ENCODE measurements at places on chromosomes 16 and 17.

- no peak for DNase-seq
Measured at GRCh38 chr16:87851141-87851587, 18.1 kb downstream of the SLC7A5 start.

GRCh38 chr17:79713391-79713790, 17.4 kb upstream of the ENPP7 start:
- DNase-seq: no peak

DNA sequence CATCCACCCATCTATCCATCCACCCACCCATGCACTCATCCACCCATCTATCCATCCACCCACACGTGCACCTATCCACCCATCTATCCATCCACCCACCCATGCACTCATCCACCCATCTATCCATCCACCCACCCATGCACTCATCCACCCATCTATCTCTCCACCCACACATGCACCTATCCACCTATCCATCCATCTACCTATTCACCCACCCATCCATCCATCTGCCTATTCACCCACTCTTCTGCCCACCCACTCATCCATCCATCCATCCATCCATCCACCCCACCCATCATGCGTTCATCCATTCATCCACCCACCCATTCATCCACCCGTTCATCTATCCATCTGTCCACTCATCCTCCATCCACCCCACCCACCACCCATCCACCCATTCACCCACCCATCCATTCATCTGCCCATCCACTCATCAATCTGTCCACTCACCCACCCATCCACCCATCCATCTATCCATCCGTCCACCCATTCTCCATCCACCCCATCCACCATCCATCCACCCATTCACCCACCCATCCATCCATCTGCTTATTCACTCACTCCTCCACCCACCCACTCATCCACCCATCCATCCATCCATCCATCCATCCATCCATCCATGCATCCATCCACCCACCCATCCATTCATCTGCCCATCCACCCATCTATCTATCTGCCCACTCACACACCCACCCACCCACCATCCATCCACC, 35.1 kb upstream of the CBFA2T3 start:
- DNase-seq: no peak

DNA sequence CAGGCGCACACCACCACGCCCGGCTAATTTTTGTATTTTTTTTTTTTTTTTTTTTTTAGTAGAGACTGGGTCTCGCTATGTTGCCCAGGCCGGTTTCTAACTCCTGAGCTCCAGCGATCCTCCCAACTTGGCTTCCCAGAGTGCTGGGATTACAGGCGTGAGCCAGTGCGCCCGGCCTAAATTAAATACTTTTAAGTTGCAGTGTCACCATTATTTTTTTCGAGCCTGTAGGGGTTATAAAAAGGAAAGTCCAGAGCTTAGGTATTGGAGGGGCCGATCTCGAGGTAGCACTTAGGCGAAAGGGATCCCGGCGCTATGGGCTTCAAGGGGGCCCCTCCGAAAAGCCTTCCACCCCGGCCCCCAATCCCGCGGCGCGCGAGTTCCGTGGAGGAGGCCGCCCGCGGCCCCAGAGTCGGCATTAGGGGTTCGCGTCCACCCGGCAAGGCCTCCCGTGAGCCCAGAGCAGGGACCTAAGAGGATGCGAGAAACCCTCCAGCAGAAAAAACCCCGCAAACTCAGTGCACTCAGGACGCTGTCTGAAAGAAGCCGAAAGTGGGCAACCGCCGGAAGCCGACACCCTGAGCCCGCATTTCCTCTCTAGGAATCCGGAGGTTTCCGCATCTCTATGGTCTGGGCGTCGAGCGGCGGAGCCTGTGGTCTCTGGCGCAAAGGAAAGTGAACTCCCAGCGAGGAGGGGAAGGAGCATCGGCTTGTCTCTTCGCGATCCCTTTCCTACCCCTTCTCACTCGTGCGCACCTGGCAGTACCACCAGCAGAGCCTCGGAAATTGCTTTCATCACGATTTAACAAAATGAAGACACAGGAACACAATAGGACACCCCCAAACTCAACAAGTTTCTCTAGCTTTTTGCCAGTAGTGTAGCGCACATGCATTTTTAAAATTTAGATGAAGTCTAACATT, 14.1 kb upstream of the RGS9 start:
- DNase-seq: peak; percentile 79

GRCh38 chr17:9845306-9845705, 19.6 kb downstream of the GLP2R start:
- DNase-seq: no peak
